Cardiac septum (tissue), 1 donor: ENCODE measurements at places on chromosomes 2 and 18. TPM values are rescaled to one million over a fixed set of nuclear protein-coding genes. Genes with fewer than 3 reads are reported as not detected.

DNA sequence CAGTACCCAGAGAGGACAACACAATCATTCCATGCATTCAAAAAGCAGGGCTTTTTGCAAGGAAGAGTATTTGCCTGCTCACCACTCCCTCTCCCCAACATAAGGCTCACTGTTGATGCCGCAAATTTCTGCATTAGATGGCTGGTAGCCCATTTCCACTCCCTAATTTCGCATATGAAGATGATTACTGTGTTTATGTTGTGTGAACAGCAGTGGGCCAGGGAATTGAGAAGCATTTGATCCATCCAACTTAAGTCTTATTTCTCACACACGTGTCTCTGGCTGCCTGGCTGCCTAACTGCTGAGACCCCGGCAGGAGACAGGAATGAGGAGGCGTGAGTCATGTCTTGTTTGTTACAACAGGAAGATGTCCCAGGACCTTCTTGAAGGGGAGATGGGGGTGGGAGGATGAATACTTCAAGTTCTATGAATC is 294.1 kb downstream of the ALK start:
- no peak for DNase-seq

DNA sequence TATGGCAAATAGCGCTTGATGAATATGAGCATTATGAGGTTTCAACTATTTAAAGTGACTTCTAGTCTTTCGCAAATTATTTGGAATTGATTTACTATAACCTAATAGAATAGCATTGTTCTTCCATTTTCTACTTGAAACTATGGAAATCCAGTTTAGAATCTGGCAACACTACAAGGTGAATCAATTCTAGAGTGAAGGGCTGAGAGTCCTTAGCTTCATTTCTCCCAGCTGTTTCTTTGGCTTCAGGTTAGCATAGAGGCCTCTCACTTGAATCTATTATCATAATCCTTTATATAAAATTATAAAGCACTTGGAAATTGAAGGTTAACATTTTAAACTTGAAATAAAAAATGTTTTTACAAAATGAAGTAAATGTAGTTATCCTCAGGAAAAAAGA is 318.8 kb downstream of the CCDC85A start:
- DNase-seq = no peak

DNA sequence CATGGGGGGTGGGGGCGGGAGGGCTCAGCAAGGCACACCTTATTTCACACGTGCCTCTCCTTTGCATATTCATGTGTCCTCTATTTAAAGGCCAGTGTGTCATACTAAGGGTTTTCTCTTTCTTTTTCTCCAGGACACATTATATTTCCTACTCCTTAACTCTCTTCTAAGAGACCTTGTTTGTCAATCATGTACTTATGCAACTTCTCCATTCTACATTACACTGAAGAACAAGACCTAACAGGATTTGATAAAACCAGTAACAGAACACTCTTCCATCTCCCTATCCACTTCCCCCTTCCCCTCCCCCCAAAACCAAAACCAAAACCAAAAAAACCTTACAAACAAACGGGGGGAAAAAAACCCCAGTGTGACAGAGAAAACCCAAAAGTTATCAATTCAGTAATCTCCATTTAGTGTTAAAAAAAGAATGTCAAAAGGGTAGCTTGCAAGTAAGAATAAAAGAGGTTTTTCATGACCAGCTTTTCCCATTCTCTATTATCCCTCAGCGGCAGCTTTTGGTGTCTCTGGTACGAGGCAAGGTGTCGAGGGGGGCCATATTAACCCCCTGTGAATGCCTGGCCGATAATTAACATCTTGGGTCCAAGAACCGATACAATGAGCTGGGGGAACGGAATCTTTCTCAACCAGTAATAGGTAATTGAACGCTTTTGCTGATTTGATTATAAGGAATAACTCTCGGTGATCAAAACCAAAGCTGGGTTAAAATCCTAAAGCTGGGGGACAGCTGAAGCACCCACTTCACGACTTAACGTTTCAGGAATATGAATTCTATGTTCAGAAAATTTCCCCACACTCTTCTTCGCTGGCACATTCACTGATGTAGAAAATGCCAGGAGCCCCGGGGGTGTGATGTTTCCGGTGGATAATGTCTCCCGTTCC is 191.0 kb upstream of the TCF4 start:
- no peak for DNase-seq

PARD3B gene
- 9.5 TPM for total RNA-seq

DNA sequence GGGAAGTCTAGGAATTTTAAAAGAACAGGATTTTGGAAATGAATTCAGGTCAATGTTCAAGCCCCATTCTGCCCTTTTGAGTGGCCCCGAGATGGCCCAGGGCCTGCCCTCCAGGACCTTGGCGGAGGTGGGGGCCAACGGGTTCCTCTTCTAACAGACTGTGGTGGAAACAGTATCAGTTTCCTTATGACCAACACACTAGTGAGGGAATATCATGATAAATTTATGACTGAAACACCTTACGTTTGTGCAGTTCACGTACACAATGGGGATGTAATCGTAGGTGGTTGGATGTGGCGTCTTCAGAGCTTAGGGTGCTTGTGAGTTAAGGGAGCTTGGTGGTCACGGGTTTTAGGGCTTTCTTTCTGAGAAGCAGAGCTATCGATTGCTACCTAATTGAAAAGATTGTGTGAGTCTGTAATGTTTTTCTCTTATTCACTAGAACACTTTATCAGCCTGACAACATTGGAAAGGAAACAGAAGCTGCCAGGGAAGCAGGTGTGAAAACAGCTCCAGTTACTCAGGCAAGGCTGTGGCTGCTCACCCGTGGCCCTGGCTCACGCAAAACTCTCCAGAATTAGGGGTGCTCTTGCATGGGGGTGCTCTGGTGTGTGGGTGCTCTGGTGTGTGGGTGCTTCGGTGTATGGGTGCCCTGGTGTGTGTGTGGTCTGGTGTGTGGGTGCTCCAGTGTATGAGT is 165.3 kb downstream of the SNTG2 start:
- DNase-seq = no peak
